Naive thymus-derived CD8-positive, alpha-beta T cell (primary cell): ENCODE measurements at places on chromosomes 1 and 21.

- no peak for DNase-seq
These were observed 45.8 kb upstream of the DMRTB1 start for GRCh38 chr1:53413175-53414001.

DNA sequence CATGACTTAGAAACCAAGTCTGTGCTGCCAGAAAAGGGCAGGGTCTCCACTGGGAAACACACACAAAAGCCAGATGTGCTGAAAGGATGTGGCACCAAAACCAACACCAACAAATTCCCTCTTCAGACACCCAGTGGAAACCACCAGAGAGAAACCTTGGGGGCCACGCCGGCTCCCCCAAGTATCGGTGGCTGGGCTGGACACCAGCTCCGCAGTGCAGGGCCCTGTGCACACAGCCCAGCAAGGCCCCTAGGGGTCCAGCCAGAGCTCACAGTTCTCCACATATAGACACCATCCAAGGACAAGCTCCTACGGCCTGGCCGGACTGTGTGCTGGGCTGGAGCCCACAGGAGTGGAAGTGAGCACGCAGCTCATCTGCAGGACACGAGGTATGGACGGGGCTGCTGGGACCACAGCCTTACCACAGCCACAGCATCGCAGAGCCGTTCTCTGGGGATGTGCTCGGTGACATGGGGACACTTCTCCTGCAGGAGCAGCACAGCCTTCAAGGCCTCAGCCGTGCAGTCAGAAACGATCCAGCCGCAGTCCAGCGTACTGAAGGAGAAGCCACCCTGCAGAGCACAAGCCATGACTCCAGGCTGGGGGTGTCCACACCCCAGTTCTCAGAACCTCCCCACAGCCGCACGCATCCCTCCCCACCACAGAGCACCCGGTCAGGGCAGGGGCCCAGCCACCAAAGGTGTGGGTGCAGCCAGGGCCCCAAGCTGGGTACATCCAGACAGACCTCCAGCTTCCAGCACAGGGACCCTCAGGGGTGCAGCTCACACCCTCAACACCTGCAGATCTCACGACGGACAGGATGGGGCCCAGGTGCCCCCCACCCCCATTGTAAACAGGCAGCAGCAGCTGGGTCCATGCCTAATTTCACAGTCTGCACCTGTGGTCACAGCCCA lies 21.3 kb downstream of the LSS start:
- no peak for DNase-seq

DNA sequence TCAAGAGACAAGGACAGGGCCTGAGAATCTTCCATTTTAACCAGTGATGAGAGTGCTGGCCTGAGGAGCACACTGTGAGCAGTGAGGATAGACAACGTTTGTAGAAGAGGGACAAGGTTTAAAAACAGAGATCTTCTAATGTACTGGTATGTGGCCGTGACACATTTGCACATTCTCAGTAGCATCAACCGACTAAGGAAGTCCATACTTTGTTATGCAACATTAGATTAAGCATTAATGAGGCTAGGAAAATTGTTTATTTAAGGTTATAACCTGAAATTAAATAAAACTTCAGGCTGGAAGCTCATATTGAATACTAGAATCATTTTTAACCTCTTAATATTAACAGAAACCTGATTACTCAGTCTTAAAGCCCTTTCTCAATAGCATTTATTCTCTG lies 99.0 kb downstream of the SLC45A1 start:
- DNase-seq = no peak

GRCh38 chr1:107840725-107841124 lies 124.3 kb downstream of the VAV3 start:
- no peak for DNase-seq

DNA sequence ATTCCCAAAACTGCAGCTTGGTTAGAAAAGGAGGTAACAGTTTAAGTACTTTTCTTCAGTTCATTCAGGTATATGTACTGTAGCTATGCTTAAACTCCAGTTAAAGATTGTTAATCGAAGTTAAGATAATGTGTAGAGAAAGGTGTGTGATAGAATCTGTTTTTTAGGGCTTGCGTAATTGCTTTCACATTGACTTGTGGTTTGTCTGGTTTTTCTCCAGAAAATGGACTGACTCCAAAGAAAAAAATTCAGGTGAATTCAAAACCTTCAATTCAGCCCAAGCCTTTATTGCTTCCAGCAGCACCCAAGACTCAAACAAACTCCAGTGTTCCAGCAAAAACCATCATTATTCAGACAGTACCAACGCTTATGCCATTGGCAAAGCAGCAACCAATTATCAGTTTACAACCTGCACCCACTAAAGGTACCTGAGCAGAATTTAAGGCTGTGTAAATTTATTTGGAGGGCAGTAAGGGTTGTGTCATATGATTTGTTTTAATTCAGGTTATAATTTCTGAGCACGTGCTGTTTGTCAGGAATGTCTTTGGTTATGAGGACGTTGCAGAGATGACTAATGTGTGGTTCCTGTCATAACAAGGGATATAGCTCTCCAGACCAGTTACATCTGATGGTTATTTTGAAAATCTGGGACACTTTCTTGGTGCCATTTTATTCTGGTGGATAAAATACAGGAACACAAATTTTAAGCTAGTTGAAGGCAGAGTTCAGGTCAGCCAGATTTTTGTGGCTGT lies 26.0 kb downstream of the ATF6 start:
- DNase-seq = no peak

DNA sequence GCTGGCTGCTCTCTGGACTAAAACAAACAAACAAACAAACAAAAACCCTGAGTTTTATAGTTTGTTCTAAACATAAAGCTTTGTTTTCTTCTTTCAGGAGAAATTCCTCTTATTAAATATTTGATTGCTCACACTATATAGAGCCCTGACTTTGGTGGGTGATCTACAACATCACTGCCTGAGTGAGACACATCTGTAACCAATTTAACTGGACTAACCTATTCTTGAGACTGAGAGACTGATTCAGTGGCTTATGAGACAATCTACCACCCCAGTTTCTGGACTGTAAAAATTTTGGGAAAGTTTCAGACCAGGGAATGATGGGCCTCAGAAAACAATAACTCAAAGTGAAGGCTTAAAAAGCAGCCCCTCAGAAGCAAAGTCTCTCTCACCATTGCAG lies 537.0 kb downstream of the NEGR1 start:
- no peak for DNase-seq

- DNase-seq = no peak
These were observed 302.8 kb downstream of the KIF26B start for GRCh38 chr1:245457562-245457961.

DNA sequence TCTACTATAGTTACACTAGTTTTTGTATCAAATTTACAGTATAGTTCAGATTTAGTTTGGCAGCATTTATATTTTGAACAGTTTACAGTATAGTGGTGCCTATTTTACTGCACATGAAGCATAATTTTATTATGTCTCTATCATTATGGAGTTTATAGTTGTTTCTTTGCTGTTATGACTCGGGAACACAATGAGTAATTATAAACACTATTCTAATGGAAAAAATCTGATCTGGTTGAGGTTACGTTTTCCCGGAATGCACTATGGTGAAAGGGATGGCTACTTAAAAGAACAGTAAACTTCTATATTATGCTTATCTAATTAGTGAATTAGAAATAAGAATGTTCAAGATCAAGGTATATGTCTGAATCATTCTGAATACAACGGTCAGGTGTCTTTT lies 10.6 kb downstream of the LCA5L start:
- no peak for DNase-seq

GRCh38 chr1:86450847-86451246 lies 17.9 kb upstream of the CLCA1 start:
- DNase-seq = no peak

GRCh38 chr1:4965346-4966075 lies 311.1 kb downstream of the AJAP1 start:
- no peak for DNase-seq

GRCh38 chr1:243495442-243496186 lies 239.8 kb downstream of the SDCCAG8 start:
- DNase-seq = no peak

DNA sequence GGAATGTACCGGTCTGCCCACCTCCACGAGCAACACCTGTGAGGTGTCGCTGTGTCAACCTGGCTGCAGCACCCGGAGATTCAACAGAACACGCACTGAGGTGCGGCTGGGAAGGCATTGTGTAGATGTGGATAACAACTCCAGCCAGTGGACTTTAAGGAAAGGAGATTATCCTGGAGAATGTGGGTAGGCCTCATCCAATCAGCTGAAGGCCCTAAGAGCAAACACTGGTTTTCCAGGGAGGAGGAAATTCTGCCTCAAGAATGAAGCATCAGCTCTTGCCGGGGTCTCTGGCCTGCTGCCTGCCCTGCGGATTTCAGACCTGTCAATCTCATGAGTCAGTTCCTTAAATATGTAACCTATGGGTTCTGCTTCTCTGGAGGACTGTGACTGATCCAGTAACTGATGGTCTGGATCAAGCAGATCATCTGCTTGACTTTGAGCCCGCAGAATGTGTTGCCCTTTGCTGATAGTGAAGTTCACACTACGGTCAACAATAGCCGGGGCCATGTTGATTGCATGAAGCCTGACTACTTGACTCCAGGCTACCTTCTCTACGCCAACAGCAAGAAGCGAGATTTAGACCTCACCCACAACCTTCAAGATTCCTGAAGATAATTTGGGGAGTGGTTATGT lies 15.9 kb upstream of the PRDM15 start:
- no peak for DNase-seq

- peak; percentile 68 for DNase-seq
These were observed 31.2 kb downstream of the CDCP2 start for GRCh38 chr1:54121482-54122134.

DNA sequence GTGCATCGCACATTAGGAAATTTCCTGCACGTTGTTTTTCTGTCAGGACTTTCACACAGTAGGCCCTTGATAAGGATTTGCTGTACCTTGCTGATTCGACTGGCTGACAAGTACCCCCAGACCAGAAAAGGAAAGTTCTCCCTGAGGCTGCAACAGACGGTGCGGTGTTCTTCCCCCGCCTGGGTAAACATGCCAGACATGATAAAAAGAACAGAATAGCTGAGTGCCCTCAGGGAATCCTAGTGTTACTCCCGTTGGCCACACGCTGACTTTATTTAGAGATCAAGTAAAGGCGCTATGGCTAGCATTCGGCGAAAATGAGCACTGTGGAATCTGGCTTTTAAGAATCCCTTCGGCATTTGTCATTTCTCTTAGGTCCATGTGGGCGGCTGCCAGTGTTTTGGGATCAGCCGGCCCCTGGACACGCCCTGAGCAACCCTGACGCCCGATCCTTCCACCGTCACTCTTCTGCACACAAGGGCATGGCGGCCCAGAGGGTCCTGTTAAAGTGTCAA lies 607.7 kb downstream of the KIF26B start:
- no peak for DNase-seq

DNA sequence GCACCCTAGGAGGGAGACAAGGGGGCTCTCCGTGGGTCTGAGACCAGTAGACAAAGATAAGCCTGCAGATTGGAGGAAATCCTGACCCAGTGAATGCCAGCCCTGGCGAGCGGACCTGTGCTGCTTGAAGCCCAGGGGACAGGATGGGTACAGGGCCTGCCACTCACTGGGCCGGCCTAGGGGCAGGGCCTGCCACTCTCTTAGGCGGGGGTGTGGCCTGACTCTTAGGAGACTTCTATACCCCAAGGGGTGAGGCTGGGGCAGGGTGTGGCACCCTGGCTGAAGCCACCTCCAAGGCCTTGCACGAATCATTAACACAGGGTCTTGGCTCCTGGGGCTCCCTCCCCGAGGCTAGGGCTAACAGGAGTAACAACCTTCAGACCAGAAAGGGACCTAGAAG lies 30.7 kb downstream of the TRIM62 start:
- no peak for DNase-seq

DNA sequence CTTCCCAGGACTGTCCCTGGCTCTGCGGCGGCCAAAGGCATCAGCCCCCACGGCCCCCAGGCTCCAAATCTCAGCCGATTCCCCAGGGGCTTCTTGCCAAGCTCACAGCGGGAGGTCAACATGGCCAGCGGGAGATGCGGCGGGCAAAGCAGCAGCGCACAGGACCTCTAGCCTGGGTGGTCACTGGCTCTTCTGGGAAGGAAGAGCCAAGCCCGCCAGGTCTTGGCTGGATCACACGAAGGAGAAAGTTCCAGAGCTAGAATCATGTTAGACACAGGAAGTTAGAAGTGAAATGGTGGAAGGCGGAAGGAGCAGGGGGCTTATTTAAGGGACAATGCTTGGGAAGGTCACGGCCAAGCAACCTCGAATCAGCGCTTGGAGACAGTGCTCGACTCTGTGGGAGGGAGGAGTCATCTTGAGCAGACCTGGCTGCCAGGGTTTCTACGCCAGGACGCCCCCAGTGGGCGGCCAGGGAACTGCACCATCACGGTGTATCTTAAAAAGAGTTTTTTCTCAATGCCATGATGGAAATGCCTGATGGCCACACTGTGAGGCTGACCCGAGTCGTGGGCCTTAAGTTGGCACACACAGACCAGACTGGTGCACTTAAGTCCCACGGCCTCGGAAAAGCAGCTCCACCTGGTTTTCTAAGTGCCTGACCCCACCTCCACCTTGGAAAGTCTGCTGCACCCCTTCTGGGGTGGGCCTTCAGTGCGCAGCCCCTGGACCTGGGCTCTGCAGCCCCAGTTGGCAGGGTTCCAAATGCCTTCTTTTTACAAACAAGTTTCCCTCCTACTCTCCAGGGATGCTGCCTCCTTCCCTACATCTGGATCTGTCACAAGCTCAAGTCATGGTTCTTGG lies 29.3 kb downstream of the SLC66A1 start:
- peak; percentile 61 for DNase-seq

DNA sequence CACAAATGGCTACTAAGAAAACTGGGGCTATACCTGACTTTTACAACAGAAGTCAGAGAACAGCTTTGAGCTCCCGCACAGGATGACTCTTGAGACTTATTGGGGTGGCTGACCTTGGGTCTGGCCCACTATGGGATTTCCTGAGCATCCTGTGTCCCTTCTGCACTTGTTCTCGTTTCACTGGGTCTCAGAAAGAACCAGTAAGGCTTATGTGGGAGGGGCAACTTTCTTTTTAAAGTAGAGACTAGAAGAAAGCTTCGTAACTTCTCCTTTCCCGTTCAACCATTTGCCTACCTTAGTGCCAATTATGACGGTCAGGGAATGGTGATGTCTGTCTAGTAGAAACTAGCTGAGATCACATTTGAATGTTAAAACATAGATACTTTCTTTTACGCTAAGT lies 59.5 kb upstream of the C1orf105 start:
- DNase-seq = no peak

GRCh38 chr1:103457886-103458455 lies 67.5 kb upstream of the RNPC3 start:
- no peak for DNase-seq

- no peak for DNase-seq
These were observed 400.5 kb downstream of the MATN1 start for GRCh38 chr1:30322859-30323257.

DNA sequence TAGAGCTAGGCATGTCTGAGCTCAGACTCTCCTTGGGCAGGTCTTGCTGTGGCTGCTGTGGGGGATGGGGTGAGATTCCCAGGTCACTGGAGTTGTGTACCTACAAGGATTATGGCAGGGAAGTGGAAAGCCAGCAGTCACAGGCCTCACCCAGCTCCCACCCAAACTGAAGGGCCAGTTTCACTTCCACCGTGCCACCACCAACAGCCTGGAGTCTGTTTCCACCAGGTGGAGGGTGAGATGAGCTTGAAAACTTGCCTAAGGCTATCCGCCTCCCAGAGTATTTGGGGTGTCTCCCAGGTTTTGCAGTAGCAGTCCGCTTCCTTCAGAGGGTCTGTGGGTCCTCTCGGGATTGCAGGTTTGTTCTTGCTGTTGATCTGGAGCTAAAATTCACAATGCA lies 327.7 kb downstream of the PTPRC start:
- DNase-seq = no peak

- peak; percentile 44 for DNase-seq
These were observed 645 bp downstream of the ATP6V0B start for GRCh38 chr1:43975249-43975961.
